ENCODE measurements at places on chromosomes 6 and 20. TPM values are rescaled to one million over a fixed set of nuclear protein-coding genes. Genes with fewer than 3 reads are reported as not detected.

GRCh38 chr20:45470262-45470931, 844 bp downstream of the WFDC2 start:
- peak; percentile 69 for DNase-seq

DNA sequence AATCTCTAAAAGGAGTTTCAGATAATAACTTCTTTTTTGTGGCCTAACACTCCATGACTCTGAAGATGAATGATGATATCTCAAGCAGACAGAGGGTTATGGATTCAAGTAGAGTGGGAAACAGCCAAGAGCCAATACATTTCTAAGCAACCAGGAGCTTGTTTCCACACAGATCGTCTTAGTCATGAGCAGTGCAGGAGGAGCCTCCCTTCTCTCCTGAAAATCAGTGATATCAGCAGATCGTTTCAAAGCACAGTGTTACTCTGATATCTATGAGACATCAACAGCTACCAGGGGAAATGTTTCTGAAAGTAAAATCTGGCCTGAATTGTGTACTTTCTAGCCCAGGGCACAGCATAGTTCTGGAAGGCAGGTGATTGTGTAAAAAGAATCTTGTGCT, 11.5 kb downstream of the ADGRG6 start:
- DNase-seq, result no peak

Gene BNIP5
- total RNA-seq, result not detected

Gene TMC2
- not detected for total RNA-seq

Gene BMP7
- 40.7 TPM for total RNA-seq

Data from WTC11 (cell line).